BJ (cell line): ENCODE measurements at places on chromosomes 13 and 19.

DNA sequence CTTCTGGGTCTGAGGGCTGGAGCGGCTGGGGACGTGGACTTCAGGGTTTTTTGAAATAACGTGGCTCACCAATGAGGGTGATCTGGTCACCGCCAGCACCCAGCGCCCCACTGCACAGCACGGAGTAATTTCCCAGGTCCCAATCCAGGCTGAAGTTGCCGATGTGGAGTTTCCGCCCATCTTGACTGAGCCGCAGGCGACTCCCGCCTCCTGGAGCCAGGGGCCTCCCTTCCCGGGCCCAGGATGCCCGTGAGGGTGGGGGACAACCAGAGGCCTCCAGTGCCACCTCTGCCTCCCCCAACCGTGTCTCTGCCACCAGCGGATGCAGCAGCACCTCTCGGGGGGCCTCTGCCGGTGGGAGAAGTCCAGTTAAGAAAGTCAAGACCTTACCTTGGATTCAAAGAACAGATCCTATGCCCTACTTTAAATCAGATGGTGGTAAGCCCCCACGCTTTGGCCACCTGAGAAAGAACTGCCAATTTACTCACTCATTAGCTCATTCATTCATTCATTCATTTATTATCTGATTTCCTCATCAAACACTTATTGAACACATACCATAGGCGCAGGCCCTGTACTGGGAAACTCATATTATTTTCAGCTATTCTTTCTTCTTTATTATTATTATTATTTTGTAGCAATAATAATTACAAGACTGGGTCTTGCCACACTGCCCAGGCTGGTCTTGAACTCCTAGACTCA is 3.9 kb downstream of the VSIG10L start:
- no peak for DNase-seq

- peak; percentile 46 for DNase-seq
Observed at GRCh38 chr13:78160793-78161192, 242.2 kb upstream of the EDNRB start.

GRCh38 chr19:45954156-45954555 is 19.5 kb downstream of the NOVA2 start:
- DNase-seq, result no peak

- DNase-seq, result no peak
Observed at GRCh38 chr19:18298601-18299000, 17.2 kb upstream of the JUND start.

GRCh38 chr19:49626226-49626625 is 13.7 kb downstream of the RRAS start:
- no peak for DNase-seq

DNA sequence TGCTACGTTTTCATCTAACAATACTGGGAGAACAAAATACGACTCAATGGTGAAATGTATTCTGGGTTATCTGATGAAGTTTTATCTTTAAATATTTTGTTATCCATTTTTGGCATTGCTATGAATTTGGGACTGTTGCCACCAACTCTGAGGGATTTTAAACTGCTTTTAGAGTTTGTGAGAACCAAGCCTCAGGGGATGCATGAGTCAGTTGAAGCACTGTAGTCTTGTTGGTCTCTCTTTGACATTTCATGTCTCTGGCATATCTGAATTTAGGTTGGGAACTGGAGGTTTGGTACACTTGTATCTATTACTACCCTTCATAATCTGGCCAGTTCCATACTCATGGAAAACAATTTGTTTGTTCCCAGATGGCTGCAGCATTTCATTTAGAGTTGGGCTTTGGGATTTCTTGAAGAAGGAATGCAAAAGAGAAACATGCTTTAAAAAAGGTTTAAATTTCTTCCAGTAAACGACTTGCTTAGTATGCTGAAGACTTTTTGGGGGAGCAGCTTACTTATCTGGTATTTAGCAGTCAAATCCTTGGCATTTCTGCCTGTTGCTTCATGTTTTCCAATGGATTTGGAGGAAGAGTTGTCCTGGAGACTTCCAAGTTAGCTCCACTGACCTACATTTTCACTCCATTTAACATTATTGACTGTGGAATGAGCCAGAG is 28.9 kb downstream of the ARHGEF7 start:
- DNase-seq, result no peak

DNA sequence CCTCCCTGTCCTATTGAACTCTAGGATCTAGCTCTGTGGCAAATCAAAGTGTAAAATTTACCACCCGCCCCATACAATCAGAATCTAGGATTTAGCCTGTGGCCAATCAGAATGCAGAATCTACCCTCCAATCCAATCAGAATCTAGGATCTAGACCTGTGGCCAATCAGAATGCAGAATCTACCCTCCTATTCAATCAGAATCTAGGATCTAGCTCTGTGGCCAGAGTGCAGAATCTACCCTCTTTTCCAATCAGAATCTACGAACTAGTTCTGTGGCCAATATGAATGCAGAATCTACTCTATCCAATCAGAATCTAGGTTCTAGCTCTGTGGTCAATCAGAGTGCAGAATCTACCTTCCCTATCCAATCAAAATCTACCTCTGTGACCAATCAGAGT is 25.8 kb downstream of the PRKD2 start:
- no peak for DNase-seq

DNA sequence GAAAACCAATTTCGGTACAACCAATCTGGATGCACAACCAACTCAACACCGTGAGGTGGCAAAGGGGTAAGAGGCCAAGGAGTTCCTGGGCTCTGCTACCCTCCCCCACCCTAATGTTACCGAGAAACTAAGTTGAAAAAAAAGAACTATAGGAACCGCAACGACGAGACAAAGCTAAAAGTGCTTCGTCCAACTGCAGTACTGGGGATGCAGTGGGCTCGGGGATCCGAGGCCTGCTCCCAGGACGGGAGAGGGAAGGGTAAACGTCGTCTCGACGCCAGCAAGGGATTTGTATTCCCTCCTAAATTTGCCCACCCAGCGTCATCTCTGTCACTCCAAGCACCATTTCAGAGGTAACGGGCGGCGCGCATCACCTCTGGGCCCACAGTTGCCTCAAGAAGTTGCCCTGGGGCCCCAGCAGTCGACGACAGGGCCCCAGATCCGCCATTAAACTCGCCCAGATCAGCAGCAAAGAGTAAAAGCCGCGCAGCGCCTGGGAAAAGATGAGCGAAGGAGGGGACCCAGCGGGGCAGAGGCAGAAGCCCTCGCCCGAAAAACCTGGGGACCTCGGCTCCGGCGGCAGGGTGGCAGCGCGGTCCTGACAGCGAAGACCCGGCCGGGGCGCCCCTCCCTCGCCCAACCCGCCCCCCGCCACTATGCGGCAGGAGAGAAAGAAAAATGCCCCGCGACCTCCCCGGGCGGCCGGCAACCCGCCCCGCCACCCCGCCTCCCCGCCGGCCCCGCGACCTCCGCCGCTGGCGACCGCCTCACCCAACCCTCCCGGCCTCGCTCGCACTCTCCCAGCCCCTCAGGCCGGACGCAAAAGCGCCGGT is 752 bp downstream of the ZMYM5 start:
- no peak for DNase-seq

- DNase-seq, result no peak
Observed at GRCh38 chr13:64477146-64477545, 2753.0 kb downstream of the PCDH9 start.

- DNase-seq, result no peak
Observed at GRCh38 chr19:30228835-30229524, 143.2 kb upstream of the ZNF536 start.

- no peak for DNase-seq
Observed at GRCh38 chr13:105814902-105815250, 720.6 kb downstream of the EFNB2 start.

GRCh38 chr19:27709496-27709895 is 1503.5 kb downstream of the UQCRFS1 start:
- no peak for DNase-seq

DNA sequence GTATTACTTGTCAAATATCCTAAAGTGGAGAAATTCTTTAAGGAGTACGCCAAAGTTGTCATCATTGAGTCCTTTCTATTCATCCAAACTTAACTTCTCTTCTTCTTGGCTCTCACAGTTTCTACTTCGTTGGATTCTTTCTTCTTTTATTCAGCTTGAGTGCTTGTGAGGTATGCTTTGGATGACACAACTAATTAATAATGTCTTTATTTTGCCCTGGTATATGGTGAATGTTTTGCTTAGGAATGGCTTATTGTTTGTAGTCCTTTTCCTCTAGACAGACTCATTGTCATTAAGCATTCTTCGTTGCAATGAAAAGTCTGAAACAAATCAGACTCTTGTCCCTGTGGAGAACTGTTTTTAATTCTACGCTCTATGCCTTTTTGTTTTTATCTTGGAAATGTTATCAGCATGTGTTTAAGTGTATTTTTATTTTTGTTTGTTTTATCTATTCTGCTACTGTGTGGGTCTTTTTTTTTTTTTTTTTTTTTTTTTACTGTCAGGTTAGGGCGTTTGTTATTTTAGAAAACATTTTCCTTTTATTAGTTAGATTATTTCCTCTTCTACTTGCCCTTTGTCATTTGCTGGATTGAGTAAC is 471.5 kb downstream of the GPC6 start:
- no peak for DNase-seq

DNA sequence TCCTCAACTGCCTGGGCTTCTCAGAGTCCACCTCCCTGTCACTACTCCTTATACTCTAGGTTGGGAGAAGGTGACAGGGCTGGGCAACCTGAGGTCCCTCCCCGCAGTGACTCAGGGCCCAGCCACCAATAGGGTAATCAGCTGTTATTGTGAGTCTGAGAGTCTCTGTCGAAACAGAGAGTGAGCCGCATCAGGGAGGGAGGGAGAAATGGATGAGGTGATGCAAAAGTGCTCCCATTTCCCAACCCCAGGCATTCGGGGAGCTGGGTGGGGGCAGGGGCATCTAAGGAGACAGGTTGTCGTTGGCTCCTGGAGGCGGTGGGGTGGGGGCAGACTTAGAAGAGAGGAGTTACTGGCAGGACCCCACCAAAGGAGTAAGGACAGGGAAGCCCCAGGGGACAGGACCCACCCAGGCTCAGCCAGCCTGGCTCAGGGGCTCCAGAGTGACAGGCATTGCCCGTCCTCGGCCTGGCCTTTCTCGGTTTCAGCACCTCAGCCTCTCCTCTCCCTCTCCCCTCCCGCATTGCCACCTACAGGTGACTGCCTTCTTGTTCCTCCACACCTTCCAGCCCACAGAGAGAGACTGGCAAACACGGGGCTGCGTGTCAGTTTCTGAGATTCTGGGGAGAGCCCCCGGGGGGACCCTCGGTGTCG is at the start of gene DMKN:
Gene DMKN, minus strand, starts transcription at position 22 of the 654 bp plus-strand sequence. CDS start 174 bp downstream, outside the sequence.
- DNase-seq, result no peak

DNA sequence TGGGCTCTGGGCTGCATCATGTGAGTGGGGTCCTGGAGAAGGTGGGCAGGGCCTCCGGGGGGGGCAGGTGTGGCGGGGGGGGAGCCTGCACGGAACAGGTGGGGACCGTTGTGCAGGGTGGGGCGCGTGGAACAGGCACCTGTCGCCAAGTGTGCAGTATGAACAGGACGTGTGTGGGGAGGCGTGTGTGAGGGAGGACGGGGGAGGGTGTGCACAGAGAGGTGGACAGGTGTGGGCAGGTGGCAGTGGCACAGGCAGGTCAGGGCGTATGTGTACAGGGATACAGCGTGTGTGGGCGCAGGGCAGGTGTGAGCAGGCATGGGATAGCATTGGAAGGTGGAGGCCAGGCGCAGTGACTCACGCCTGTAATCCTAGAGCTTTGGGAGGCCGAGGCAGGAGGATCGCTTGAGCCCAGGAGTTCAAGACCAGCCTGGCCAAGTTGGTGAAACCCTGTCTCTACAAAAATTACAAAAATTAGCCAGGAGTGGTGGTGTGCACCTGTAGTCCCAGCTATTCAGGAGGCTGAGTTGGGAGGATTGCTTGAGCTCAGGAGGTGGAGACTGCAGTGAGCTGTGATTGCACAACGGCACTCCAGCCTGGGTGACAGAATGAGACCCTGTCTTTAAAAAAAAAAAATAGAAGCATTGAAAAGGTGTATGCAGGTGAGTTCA is 3.2 kb downstream of the PLK5 start:
- DNase-seq, result no peak

DNA sequence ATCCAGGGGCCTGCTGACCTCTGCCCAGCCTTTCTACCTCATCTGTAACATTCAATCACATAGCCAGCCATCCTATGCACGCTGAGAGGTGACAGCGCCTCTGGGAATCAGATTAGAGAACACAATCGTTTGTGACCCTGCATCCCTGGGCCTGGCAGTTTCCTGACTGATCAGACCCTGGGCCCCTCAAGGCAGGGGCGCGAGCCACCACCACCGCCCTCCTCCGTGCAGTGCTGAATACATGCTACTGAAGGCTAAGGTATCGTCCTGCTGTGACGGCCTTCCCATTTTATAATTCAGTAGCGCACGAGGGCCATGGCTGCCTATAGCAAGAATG is 1.3 kb downstream of the TMTC4 start:
- no peak for DNase-seq

- DNase-seq, result no peak
Observed at GRCh38 chr13:31441800-31442510, 242.2 kb downstream of the B3GLCT start.

DNA sequence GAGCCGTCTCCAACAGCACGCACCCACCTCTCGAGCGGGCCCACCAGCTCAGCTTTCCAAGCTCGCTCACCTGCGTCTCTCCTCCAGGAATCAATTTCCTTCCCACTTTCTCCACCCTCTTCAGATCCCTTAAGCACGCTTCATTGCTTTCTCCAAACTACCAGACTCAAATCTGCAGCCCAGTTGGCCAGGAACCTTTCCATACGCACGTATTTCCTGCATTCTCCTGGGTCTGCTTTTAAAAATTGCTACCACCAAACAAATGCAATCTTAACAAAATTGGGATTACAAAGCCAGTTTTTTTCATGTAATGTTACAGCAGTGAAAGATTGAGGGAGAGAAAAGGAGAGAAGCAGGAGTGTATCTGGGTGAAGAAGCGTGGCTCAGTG is 1.5 kb downstream of the ENOX1 start:
- DNase-seq, result no peak

- DNase-seq, result no peak
Observed at GRCh38 chr13:41019011-41019487, at the start of gene ELF1. Gene ELF1, minus strand, starts transcription at chr13:41019316. Its CDS starts 37,262 bp downstream, at chr13:40982054.

DNA sequence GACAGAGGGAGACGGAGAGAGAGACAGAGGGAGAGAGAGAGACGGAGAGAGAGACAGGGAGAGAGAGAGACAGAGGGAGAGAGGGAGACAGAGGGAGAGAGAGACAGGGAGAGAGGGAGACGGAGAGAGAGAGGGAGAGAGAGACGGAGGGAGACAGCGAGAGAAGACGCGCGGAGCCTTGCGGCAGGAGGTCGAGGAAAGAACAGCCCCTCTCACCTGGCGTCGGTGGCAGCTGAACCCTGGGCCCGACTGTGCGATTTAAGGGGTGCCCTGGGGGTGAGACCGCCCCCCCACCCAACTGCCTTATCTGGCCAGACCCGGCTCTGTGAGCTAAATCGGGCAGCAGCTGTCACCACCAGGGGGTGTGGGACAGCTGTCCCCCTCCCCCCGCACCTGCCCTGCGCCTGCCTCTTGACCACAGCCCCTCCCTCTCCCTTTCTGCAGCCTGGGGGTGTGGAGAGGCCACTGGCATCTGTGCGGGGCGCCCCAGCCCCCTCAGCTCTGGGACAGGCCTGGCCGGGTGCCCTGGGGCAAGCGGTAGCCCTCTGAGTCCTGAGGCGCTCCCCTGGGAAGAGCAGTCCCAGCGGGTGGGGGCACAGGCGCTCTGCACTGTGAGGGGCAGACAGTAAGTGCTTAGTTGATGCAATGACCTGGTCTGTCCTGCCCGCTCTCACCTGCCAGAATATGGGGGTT is 10.8 kb downstream of the JOSD2 start:
- DNase-seq, result no peak
